ENCODE measurements at places on chromosomes 12 and 14.

DNA sequence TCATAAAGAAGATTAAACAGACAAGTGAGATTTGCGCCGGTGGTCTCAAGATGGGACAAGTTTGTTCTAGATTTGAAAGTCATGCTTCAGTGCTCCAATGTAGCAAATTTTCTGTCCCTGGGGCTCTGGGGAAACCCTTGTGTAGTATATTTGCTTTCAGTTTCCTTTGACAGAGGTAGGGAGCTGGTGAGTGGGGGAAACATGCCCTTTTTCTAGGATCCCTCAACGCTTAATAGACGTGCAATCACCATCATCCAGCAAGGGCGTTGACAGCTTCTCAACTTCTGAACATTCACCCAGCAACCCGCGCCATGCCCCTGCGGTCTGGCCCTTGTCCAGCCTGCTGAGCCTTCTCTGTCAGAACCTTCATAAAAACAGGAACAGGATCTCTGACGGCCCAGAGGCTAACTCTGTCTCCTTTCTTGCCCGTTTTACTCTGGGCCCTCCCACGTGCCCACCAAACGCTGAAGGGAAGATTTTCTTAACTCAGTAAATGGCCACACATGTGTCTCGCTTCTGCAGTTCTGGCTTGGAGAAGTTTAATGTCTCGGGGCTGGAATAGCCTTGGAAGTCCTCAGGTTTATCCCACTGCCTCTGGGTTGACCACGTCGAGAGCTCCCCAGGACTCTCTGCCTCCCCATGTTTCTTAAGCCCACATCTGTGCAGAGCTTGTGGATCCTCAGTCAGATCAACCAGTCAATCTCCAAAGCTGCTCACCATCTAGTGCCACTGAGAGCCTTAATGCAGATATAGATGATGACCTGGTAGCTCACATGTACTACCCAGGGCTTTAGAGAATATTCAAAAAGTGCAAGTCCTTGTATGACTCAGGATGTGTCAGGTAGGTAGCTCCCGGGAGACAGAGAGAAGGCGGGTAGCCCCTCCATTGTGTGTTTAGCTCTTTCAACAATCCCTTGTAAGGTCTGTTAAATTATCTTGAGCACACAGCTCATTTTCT is 58.1 kb upstream of the CCND2 start:
- no peak for DNase-seq

GRCh38 chr12:80321653-80322052 is 122.4 kb upstream of the PTPRQ start:
- DNase-seq, result no peak

DNA sequence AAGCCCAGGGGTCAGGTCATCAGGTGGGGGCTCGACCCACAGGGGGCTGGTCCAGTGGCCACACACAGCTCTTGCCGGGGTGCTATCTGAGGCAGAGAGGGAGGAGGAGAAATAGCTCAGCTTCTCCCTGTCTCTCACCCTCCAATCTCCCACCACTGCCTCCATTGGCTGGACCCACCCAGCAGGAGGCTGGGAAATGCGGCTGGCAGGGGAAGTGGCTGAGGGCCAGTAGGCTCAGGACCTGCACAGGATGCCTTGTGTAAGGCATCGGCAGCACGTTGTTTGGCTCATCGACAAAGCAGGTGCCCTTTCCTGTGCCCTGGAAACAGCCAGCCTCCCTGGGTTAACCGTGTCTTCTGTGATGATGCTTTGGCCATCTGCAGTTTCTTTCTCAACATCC is 58.8 kb upstream of the SLC24A4 start:
- no peak for DNase-seq

- DNase-seq, result no peak
Observed at GRCh38 chr14:71469643-71470335, 462.4 kb upstream of the RGS6 start.

DNA sequence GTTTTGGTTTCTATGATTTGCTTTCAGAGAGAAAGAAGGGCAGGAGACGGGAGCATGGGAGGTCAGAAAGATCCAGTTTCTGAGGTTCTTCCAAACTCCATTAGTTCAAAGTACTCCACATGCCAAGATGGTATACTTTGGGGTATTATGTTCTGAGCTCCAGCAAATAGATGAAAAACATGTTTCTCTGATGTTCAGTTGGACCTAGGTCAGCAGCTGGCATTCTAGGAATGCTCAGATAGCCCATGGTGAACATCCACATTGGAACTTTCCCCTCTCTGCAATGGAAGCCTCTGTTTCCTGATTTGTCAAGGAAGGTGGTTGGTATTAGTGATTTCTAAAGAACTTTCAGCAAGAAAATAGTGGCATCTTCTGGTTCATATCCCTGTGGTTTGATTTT is 257.5 kb downstream of the KTN1 start:
- DNase-seq, result no peak

DNA sequence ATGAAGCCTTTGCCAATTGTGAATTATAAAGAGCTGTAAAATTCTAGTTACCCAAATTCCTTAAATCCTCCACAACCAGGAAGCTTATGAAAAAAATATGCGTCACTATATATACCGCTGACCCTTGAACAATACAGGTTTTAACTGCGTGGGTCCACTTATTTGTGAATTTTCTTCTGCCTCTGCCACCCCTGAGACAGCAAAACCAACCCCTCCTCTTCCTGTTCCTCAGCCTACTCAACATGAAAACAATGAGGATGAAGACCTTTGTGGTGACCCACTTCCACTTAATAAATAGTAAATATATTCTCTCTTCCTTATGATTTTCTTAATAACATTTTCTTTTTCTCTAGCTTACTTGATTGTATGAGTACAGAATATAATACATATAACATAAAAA is 42.2 kb downstream of the CMKLR1 start:
- DNase-seq, result no peak
